ELR (cell line): ENCODE measurements at places on chromosomes 6 and 20.
A peak's percentile ranks its signal among the peaks of the same experiment; 100 is the strongest.

DNA sequence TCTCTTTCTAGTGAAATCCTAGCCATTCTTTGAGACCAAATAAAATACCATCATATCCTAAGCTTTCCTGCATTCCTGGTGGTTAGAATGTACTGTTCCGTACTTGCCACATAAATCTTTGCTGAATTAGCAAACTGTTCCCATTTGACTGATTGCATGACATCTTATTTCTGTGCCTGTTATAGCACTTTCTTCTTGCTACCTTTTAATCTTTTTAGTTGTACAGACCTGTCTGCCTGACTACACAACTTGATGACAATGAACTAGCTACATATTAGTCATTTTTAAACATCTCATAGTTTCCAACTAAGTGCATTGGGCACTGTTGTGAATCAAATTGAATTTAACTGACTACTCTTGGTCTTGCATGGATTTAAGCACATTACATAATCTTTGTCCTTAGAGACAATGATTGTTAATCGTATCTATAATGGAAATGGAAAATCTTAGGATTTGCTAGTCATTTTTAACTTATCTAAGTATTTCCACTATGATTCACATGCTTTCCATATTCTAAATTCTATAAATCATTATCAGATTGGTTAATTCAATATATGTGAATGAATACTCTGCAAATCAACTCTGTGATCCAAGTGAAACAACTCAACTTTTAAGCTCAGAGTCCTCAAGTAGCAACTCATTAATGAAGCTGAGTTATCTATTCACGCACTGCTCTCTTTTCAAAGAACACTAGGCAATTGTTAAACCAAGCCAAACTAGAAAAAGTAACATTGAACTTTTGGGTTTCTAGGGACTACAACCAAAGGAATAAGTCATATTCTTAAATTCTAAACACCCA is 109.0 kb downstream of the TNFRSF21 start:
- DNase-seq = no peak

DNA sequence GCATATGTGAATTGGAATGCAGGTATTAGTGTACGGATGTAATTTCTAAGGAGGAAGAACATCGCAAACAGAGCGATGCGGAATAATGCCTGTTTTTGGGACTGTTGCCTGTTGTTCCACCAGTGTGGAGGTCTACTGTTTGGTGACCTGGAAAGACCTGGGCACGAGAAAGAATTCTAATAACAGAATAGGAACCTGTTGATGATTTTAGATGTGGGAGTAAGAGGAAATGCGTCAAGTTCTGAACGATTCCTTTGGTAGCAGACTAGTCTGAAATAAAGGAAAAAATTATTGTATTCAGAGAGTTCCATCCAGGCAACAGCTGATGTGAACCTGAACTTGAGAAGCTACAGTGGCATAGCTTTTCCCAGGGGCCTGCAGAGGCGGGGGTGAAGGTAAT is 192.1 kb downstream of the DTNBP1 start:
- no peak for DNase-seq

- DNase-seq = peak; percentile 41
These were observed 19.2 kb downstream of the BLTP3A start for GRCh38 chr6:34810936-34811632.

DNA sequence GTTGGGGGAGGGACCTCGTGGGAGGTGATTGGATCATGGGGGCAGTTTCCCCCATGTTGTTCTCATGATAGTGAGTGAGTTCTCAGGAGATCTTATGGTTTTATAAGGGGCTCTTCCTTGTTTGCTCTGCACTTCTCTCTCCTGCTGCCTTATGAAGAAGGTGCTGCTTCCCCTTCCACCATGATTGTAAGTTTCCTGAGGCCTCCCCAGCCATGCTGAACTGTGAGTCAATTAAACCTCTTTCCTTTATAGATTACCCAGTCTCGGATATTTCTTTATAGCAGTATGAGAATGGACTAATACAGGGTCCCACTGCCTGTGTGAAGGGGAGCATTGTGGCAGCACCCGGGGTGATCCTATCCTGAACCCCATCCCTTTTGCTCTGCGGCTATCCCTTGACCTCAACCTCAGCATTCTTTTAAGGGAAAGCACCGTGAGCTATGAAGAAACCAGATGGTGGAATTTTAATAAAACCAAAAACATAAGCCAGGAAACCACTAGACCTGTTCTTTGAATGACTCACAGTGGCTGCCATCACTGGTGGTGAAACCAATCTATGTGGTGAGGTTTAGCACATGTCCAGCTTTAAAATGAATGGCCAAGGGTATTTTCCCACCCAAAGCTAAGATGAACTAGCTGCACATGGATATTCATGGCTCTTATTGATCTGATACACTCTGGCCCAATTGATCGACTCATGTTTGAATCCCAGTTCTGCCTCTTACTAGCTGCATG is 62.2 kb downstream of the ZDHHC14 start:
- DNase-seq = peak; percentile 84
